ENCODE measurements at places on chromosomes 7 and 10. TPM values are rescaled to one million over a fixed set of nuclear protein-coding genes. Genes with fewer than 3 reads are reported as not detected.

The TWIST1 gene
- total RNA-seq = 4.1 TPM

GRCh38 chr10:10626734-10627133 lies 390.9 kb upstream of the CELF2 start:
- DNase-seq = no peak
- no peaks in the 10 kb centered on the region for H3K27me3 ChIP-seq
- H3K4me1 ChIP-seq = no peaks in the 10 kb centered on the region

The PRKG1 gene
- total RNA-seq = not detected

GRCh38 chr10:24163485-24163884 lies 45.5 kb upstream of the KIAA1217 start:
- no peak for DNase-seq
- H3K27ac ChIP-seq = no peak overlapping the region
- no peaks in the 10 kb centered on the region for H3K4me1 ChIP-seq
- H3K4me3 ChIP-seq = no peak overlapping the region
- H3K36me3 ChIP-seq = no peaks in the 10 kb centered on the region

- no peaks in the 10 kb centered on the region for H3K27me3 ChIP-seq
- no peak overlapping the region for H3K27ac ChIP-seq
- no peak for DNase-seq
- H3K36me3 ChIP-seq = no peaks in the 10 kb centered on the region
- H3K4me1 ChIP-seq = peaks cover 2% of the 10 kb centered on the region
- no peak overlapping the region for H3K4me3 ChIP-seq
Measured at GRCh38 chr7:100808354-100808875, 18.9 kb downstream of the EPHB4 start.

The RAMP3 gene
- total RNA-seq = not detected

DNA sequence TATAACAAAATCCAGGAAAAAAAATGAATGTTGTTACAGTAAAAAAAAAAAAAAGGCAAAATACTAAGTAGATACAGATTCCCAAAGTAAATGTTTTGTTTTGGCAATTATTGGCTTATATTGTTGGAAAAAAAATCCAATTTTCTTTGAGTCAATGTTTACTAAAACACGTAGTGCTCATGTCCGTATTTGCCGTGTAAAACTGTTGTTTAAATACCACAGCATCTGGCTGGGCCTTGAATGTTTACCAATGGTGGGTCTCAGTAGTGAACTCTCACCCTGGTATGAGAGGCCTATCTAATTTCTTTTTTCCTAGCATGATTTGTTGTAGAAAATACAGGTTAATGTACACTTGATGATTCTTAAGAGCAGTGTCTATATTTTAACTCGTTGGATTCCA lies 41.4 kb upstream of the SLC26A5 start:
- no peaks in the 10 kb centered on the region for H3K4me1 ChIP-seq
- DNase-seq = no peak
- no peaks in the 10 kb centered on the region for H3K36me3 ChIP-seq
- H3K4me3 ChIP-seq = no peak overlapping the region
- H3K27me3 ChIP-seq = peaks cover 3% of the 10 kb centered on the region

GRCh38 chr10:124039483-124040013 lies 53.9 kb downstream of the CHST15 start:
- H3K27ac ChIP-seq = no peak overlapping the region
- H3K4me3 ChIP-seq = no peak overlapping the region
- peaks cover 5% of the 10 kb centered on the region for H3K4me1 ChIP-seq
- H3K36me3 ChIP-seq = no peaks in the 10 kb centered on the region
- peaks cover 5% of the 10 kb centered on the region for H3K27me3 ChIP-seq
